Activated CD4-positive, alpha-beta T cell treated with anti-CD3 and anti-CD28 coated beads, Interleukin-2, amount 50 U/mL, for 1 hour (primary cell): ENCODE measurements at places on chromosomes 5 and 9.

DNA sequence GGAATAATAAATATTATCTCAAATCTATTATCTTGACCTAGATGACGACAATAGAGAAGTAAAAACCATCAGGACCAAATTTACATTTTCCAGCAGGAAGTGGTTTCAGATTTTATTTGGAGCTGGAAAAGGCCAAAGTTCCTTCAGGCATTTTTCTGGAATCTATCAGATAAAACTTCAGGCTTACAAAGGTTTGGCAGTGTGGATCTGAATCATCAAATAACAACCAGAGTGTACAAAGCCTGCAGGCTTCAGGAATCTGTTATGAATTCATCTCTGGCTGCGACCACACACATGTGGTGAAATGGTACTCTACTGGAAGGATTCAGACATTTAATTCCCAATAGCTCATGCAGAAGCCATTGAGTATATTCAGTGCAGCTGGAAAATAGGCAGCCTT, 726.4 kb upstream of the GRAMD2B start:
- no peak for DNase-seq

DNA sequence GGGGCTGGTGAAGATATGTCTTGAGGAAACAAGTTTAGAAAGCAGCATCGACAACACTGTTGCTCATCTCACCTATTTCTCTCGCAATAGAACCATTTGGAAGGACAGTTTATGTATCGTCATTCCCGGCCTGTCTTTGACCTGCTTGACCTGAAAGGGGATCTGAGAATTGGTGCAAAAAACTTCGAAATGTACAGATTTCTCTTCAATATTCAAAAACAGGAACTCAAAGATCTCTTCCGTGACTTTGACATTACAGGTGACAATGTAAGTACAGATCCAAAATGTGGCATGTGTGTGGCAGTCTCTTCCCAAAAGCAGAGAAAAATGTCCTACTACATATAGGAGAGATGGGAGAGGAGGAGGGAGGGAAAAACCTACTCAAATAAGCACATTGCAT, 6.5 kb downstream of the EFCAB9 start:
- no peak for DNase-seq

DNA sequence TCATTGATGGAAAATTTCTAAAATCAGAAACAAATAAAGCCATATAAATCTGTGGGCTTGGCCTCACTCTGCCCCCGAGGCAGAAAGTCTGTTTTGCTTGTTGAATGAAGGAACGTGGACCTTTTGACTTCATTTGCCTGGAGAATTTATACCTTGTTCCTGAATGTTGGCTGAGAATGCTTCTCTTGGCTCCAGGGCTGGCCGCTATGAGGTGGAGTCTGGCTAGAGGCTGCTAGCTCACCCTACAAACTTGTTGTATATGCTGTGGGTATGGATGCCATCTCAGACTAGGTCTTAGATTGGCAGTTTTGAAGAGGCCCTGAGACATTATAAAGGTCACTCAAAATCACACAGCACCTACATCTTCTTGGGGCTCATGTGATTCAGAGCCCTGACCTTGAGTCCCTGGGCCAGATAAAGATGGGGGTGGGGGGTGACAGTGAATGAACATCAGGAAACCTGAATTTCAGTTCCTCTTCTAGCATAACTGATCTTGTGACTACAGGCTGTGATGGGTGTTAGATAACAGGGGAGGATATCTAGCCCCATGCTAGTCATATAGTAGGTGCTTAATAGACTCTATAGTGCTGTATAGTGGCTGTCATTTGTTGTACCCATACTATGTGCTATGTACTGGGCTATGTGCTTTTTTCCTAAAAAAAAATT, 2.8 kb downstream of the GM2A start:
- DNase-seq, result no peak

DNA sequence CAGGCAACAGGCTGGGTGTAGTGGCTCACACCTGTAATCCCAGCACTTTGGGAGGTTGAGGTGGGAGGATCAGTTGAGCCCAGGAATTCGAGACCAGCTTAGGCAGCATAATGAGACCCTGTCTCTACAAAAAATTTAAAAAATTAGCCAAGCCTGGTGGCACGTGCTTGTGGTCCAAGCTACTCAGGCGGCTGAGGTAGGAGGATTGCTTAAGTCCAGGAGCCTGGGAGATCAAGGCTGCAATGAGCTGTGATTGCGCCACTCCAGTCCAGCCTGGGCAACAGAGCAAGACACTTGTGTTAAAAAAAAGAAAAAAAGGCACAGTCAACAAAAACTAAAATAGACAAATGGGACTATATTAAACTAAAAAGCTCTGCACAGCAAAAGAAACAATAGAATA, 29.3 kb downstream of the ATP6V0E1 start:
- no peak for DNase-seq

- DNase-seq, result no peak
Measured at GRCh38 chr9:138025417-138025816, 147.8 kb downstream of the CACNA1B start.

DNA sequence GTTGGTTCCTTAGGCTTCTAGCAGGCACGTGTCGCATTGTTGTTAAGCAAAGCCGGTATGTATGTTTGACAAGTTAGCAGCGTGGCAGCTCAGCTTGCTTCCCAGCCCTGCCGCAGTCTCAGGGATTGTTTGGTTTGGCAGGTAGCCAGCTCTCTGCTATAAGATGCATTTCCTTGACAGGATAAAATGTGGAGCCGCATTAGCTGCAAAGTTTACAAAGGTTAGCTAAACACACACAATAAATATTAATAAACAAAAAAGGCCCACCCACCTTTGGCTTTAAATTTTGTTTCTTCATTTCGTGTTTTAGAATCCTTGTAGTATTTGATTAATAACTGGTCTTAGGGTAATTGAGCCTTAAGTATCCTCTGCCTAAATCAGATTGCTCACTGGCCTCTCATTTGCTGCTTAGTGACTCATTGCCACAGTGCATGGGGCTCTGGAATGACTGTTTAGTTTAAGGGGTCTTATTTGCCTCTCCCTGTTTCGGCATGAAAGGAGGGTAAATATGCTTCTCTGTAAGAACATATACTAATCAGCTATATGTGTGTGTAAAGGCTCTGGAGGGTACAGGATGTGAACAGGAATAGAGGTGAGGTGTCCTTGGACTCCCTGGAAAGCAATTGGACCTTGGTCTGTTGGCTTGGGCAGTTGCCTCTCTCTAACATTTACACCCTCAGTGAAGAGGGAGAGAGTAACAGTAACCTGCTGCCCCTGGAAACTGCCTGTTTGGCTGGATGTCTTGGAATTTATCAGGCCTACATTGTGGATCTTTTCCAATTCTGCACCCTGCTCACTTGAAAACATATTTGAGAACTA, 122.0 kb downstream of the GDNF start:
- DNase-seq, result no peak

GRCh38 chr9:87243602-87244001, 254.1 kb upstream of the DAPK1 start:
- DNase-seq, result no peak

GRCh38 chr5:146440870-146441495, 6.2 kb upstream of the TCERG1 start:
- DNase-seq, result no peak

- no peak for DNase-seq
Measured at GRCh38 chr5:57770039-57770438, 287.4 kb upstream of the ACTBL2 start.
